ENCODE measurements at places on chromosomes 3 and 15.
A peak's percentile ranks its signal among the peaks of the same experiment; 100 is the strongest.

GRCh38 chr3:86554383-86554782 lies 436.6 kb downstream of the VGLL3 start:
- no peak for DNase-seq

- no peak for DNase-seq
These were observed 35.7 kb downstream of the EEFSEC start for GRCh38 chr3:128188956-128189355.

DNA sequence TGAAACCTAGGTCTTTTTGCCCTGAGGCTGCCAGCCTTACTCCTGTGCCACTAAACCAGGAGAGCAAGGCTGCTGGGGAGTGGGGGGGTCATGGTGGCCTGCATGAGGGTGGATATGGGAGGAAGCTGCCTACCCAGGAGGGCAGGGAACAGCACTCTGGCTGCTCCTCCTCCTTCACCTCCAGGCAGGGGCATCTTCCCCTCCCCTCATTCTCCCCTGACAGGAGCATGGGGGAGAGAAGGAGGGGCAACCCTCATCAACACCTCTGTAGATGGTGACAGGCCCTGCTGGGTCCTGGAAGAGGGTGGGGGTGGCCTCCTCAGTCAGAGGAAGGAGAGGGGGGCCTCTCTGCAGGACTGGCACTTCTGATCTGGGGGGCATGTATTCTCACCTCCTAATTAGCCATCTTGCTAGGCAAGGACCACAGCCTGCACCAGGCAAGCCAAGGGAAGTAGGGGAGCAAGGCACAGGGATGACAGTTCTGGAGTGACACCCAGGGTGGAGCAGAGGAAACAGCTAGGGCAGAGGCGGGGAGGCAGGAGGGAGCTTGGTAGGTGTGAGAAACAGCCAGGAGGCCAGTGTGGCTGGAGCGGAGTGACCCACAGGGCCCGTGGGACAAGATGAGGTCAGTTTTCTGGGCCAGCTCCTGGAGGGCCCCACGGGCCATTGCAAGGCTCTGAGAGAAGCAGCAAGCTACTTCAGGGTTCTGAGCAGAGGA lies 4.9 kb downstream of the CCDC33 start:
- no peak for DNase-seq

DNA sequence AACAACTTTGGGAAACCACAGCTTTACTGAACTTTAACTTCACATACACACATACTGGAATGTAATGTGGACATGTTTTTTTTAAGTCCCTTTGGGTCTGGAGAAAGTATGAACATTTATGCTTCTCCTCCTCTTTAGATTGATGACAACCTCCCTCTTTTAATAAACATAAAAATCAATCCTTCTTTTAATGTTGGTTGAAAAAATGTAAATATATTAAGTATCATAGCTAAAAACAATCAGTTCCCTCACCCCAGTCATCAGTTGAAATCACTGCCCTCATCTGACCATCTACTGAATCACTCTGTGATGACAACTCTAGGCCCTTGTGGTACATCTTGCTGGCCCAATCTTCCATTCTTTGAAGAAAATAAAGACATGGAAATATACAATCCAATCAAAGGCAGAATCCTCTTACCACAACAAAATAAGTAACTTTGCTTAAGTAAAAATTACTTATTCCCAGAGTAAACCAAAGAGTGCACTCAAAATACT lies 6.4 kb downstream of the AAGAB start:
- no peak for DNase-seq

DNA sequence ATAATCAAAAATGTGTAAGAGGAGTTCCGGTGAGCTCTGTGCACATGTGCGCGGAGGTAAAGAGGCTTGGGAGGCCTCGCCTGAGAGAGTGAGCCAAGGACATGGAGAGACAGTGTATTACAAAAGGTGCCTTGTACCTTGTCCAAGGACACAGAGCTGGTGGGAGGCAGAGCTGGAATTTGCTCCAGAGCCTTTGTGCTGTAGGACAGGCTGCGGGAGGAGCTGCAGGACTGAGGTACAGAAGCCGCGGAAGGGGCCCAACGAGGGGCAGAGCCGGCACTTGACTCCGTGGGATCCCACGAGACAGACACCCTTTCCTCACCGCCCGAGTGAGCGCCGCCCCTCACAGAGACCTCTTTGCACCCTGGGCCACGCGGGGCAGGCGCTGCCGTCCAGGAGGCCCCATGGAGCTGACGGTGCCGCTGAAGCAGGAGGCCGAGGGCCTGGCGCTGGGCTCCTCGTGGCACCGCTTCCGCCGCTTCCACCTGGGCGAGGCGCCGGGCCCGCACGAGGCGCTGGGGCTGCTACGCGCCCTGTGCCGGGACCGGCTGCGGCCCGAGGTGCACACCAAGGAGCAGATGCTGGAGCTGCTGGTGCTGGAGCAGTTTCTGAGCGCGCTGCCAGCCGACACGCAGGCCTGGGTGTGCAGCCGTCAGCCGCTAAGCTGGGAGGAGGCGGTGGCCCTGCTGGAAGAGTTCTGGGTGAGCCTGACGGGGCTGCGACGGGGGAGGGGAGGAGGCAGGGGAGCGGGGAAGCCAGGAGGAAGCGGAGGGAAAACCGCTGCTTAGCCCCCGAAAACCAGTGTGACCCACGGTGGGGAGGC lies 68.7 kb downstream of the SLTM start:
- no peak for DNase-seq

- DNase-seq = no peak
These were observed 4.5 kb downstream of the CHST13 start for GRCh38 chr3:126528419-126528799.

DNA sequence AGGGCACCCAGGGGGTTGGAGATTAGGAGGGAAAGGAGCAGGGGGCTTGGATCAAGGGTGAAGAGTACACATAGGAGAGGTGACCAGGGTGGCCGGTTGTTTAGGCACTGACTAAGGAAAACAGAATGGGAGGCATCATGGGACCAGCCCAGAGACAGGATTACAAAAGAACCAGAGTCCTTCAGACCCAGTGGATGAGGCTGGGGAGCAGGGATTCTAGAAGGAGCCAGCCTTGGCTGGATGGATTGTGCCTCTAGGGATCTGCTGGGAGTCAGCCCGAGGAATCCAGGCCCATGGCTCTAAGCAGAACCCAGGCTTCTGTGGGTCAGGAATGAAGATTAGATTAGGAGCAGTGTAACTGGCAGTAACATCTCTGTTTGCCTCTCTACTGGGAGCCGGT lies 98.6 kb downstream of the ARNT2 start:
- no peak for DNase-seq

DNA sequence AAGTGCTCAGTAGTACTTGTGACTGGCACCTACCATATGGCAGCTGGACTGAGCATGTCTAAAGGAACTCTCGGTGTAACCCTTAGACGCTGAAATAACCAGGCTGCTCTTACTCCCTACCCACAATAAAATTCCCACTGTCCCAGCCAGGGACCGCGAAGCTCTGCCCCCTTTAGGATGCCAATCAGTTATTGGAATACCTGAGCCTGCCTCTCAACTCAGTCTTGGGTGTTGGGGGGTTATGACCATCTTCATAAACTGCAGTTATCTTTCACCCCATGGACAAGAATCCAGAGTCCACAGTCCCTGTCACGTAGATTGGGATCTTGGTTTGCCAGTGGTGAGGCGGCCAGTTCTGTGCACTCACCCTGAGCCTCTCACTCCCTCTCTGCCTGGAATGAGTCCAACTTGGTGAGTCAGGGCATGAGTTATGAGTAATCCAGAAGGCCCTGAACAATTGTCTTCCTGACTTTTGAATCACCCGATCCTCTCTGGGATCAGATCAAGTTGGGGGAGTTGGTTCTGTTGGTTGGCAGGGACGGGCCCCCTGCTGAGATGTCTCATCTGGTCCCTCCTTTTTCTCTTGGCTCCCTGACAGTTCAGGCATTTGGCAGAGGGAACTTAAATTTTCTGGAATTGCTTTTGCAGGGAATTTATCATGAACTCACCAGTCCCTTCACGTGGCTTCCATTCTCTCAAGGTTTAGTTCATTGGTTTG lies 120.1 kb upstream of the UBE2E1 start:
- peak; percentile 83 for DNase-seq

- no peak for DNase-seq
These were observed 175.6 kb downstream of the SMAD6 start for GRCh38 chr15:66877477-66878271.

DNA sequence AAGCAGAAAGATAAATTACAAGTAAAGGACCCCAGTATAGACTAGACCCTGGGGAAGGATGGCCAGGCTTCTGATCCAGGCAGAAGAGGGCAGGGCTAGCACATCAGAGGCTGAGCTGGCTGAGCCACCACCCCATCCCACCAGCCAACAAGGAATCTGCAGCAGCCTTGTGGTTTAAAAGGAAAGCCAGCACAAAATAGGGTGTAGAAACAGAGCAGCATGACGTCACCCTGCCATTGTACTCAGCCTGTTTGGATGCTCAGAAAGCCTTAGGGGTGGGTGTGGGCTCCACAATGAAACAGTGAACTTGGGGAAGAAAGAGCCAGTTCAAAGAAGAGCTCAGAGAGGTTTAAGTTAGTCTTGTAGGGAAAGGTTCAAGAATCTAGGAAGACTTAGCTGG lies 28.2 kb downstream of the DUOX1 start:
- no peak for DNase-seq

DNA sequence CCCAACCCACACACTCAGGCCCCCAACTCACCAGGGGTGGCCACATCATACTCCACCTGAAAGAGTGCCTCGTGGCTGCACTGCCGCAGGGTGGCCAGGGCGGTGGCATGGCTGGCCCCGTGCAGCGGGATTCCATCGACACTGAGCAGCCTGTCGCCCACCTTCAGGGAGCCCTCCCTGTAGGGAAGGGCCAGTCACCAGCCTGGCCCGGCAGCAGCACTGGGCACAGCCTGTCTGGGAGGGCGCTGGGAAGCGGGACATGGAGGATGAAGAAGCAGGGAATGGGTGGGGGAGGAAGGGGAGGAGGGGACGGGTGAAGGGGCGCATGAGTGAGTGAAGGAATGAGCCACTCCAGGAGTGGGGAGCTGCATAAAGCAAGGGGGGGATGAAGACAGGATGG lies 18.5 kb downstream of the GRIP2 start:
- DNase-seq = no peak

- DNase-seq = no peak
These were observed 734.2 kb downstream of the NAALADL2 start for GRCh38 chr3:175593331-175593730.

GRCh38 chr3:1462371-1462770 lies 369.5 kb downstream of the CNTN6 start:
- no peak for DNase-seq

DNA sequence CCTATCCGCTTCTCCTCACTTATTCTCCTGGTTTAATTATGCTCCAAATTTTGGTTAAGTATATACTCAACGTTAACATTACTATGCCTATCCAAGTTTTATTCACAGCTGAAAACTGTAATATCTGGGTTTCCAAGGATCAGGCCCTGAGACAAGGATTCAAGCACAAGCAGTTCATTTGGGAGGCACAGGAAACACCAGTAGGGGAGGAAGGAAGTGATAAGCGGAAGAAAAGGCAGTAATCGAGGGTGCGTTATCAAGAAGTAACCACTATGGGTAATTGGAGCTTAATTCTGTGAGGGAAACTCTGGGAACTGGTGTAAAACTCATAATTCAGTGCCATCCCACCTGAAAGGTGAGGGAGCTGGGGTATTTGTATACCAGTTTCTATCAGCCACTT lies 120.3 kb downstream of the KCNAB1 start:
- no peak for DNase-seq

DNA sequence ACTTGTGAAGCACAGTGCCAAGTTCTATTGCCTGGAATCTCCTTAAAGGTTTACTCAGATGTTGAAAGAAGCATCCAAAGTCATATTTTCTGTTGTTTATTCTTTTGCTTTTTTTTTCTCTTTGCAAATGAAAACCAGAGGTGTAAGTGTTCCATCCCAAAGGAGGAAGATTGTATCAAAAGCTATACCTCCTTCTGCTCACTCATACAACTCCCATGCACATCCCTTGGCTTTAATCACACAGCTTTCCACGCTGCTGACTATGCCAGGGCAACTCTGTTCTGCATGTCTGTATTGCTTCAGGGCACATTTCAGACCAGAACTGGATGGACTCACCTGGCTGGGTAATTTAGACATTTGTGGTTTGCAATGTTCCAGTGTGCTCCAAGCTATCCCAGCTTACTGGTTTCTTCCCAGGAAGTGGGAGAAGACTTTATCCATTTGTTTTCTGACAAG lies 399.6 kb upstream of the TBL1XR1 start:
- DNase-seq = no peak
